ENCODE measurements at places on chromosomes 5 and 9.

GRCh38 chr5:74173241-74173640 is 467.3 kb downstream of the ENC1 start:
- DNase-seq, result no peak

DNA sequence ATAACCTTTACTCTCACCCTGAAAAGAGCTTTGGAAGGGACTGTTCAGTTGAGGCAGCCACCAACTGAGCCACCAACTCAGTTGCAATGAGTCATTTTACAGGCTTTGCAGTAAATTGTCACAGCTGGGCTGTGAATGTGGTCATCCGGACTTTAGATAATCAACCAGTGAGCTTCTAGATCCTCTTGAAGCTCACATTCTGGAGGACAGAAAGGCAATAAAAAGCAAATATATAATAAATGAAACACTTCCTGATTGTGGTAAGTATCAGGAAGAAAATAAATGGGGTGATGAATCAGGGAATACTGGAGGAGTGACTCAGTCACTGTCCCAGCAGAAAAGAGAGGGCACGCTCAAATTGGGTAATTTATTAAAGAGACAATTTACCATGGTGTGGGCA is 13.2 kb upstream of the C5orf58 start:
- DNase-seq, result no peak

- no peak for DNase-seq
These were observed 19.4 kb upstream of the UNC5A start for GRCh38 chr5:176790941-176791340.

GRCh38 chr9:117678871-117679270 is 25.3 kb upstream of the TLR4 start:
- no peak for DNase-seq

DNA sequence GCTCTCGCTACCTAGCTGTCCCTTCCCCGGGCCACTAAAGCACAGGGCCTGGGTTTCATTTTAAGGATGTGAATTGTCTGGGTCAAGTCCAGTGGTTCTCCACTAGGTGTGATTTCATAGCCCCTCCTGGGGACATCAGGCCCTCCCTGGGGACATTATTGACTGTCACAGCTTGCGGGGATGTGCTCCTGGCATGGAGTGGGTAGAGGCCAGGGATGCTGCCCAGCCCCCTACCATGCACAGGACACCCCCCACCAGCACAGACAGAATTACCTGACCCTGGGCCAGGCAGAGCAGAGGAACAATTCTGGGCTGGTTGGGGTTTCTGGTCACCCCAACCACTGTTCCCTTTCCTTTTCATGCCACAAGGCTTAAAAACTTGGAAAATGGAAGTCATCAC is 4.1 kb downstream of the FAM78A start:
- no peak for DNase-seq

- no peak for DNase-seq
These were observed 45.7 kb downstream of the DPYSL3 start for GRCh38 chr5:147464211-147464610.

GRCh38 chr5:36378551-36378950 is 76.8 kb upstream of the RANBP3L start:
- DNase-seq, result no peak

GRCh38 chr9:7011395-7012067 is 253.8 kb downstream of the KDM4C start:
- no peak for DNase-seq

DNA sequence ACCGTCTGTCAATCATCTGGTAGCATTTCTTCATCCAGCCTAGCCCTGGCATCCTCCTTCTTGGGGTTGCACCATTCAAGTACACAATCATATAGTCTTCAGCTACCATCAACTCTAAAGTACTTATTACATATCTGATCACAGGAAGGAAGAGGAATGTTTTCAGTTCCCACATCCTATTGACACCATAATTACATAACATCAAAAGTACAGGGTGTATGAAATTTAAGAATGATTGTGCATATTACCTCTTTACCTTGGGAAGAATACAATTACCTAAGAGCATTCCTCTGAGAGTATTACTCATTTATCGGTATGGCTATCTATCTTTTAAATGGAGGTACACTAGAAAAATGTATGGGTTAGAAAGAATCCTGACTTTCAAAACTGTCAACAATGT is 126.8 kb upstream of the PCA3 start:
- no peak for DNase-seq

DNA sequence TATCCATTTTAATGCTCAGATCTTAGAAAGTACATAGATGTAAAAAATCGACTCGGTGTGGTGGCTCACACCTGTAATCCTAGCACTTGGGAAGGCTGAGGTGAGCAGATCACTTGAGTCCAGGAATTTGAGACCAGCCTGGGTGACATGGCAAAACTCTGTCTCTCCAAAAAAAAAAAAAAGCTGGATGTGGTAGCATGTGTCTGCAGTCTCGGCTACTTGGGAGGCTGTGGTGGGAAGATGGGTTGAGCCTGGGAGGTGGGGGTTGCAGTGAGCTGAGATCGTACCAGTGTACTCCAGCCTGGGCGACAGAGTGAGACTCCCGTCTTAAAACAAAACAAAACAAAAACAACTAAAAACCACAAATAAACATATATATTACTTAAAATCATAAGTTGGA is 61.4 kb downstream of the RASA1 start:
- no peak for DNase-seq

GRCh38 chr5:124661317-124662141 is 84.9 kb downstream of the ZNF608 start:
- DNase-seq, result no peak

DNA sequence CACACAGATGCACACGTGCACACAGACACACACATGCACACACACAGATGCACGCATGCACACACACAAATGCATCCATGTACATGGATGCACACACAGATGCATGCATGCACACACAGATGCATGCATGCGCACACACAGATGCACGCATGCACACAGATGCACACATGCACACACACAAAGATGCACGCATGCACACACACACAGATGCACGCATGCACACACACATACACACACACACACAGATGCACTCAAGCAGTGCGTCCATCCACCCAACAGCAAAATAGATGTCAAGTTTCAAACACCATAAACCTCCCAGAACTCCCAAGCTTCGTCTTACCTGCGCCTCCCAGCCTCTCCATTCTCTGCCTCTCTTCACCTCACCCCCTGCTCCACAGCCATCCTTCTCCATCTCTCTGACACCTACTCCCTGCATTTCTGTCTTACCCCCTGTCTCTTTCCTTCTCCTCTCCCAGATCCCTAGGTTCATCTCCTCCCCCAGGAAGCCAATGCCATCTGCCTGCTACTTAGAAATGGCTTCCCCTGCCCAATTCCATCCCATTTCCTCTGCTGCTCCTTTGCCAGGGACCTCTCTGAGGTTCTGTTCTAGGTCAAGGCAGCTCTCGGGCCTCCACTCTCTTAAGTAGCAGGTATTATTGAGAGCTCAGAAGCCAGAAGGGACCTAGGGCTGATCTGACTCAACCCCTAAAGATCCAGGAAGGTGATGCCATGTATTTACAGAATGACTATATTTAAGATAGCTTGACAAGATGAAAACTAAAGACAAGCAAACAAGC is 297.2 kb downstream of the MED10 start:
- DNase-seq, result no peak

GRCh38 chr9:110828264-110828663 is 159.7 kb downstream of the MUSK start:
- DNase-seq, result no peak
